ENCODE measurements at places on chromosomes 6 and 20.

DNA sequence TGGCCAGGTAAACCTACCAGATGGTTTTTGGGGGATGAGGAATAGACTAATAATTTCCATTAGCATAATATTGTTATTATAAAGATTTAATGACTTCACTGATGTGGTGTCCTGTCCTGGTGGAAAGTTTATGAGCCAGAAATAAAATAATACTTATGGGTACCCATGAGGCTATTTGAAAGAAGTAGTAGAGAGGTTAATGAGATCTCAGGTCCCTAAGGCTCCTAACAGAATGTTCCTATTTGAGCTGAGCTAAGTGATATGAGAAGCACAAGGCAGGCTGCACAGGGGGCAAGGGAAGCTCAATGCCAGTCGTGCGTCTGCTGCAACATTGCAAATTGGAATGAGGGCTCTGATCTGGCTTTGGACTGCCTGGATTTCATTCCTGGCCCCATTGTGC lies 174.1 kb downstream of the BMP2 start:
- no peak for DNase-seq

DNA sequence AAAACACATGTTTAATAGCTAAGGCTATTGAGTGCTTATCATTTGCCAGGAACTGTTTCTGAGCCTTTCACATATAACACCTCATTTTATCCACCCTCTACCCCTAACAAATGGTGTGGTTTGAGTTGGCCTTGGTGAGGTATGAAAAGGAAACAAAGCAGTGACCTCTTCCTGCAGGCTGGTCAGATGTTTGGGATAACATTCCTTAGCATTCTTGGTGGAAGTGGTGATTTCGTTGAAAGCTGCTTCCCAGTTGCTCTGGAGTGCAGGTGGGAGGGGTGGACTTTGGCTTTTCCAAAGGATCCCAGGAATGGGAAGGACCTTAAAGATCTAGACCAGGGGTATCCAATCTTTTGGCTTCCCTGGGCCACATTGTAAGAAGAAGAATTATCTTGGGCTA lies 41.3 kb downstream of the CARMIL1 start:
- DNase-seq: no peak

- no peak for DNase-seq
These were observed 16.2 kb upstream of the CLDN20 start for GRCh38 chr6:155247618-155248007.

DNA sequence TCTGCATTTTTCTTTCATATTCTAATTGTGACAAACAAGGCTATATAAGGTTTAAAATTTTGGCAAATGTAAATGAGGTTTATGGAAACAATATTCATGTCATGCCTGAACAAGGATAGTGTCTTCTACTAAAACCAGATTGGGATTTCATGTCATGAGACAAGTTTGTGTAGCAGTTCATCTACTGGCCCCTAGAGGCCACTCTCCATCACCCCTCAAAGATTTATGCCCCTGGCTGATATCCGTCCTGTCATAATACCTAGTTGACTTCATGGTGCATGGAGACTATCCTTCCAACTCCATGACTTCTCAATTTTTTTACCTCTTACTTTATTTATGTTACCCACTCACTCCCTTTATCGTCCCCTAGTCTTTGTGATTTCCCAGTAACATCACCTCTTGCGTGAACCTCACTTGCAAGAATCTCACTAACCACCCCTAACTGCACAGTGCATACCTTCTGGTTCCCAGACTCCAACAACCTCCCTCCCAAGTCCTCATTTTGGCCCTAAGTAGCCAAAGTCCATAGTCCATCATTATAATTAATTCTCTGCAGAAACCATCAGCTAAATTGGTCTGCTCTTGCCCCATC lies 179.8 kb downstream of the TASP1 start:
- DNase-seq: peak; percentile 20

DNA sequence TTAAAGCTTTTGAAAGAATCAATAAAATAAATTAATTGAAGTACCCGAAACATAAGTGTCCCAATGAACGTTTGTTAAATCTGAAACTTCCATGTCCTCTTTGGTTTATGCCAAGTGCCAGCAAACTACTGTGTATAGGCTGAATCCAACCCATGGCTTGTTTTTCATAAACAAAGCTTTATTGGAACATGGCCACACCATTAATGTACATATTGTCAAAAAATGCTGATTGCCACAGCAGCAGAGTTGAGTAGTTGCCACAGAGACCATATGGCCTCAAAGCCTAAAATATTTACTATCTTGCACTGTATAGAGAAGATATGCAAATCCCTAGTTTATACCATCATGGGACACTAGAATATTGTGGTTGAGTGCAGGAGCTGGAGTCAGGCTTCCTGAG lies 406.1 kb downstream of the MAFB start:
- no peak for DNase-seq
